ENCODE measurements at places on chromosomes 7 and 10.

DNA sequence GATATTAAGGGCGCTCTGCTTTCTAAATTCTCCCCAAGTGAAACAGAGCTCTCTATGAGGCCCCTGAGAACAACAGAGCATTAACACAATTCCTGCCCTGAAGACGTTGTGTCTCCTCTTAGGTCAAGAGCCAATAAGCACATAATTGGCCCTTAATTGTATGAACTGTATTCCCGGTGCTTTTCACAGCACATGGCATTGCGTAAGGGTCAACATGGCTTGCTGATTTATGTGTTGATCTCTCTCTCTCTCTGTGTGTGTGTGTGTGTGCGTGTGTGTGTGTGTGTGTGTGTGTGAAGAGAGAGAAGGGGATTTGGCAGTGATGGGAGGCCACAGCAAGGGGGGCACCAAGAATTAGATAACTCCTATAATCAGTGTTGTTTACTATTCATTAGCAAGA, 40.5 kb downstream of the LYZL1 start:
- DNase-seq, result no peak

DNA sequence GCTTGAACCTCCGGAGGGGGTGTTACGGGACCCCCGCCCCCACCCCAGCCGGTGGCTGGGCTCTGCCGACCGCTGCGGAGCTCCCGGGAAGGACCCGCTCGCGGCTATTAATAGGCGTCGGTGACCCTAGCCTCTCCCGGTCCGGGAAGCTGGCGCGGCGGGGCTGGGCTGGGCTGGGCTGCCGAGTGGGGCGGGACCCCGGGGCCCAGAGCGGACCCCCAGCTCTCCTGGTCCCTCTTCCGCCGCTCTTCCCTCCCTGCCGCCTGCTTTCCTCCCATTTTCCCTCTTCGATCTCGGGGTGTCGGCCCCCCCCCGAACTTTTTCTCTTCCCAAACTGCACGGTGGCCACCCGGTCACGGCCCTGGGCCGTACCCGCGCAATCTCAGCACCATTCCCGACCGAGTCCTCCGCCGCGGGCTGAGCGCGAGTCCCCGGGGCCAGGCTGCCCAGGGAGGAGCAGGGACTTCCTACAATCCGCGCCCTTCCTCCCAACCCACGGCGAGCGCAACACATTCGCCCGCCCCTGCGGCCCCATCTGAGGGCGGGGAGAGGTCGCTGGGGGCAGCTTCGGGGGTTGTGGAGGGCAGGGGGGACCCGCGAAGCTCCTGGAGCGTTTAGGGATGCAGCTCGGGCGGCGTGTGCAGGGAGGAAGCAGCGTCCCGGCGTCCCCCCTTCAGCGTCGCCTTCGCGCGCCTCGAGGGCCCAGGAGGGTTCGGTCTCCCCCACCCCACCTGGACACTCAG, 3.1 kb upstream of the ELFN1 start:
- DNase-seq, result no peak

DNA sequence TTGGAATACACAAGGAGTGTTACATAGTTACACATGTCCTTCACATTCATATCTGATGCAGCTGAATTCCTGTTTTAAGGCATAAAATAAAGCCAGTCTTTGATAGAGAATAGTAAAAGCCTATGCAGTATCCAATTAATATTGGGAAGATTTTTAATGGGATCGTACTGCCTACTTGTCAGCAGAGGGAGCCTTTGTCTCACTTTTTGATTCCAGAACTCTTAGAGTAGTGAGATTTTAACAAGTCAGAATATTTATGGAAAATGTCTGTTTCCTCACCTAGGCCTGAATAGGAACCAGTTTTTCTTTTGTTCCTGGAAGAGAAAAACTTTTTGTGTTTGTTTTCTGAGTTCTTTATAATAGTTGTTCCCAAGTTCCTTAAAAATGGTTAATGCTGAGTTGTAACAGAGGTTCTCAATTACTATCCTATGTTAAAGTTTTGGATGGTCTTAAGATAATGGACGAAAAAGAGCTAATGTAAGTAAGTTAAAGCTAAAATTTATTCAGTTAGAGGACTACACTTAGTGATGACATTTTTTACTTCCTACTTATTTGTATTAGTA, 114.0 kb downstream of the BBS9 start:
- no peak for DNase-seq

DNA sequence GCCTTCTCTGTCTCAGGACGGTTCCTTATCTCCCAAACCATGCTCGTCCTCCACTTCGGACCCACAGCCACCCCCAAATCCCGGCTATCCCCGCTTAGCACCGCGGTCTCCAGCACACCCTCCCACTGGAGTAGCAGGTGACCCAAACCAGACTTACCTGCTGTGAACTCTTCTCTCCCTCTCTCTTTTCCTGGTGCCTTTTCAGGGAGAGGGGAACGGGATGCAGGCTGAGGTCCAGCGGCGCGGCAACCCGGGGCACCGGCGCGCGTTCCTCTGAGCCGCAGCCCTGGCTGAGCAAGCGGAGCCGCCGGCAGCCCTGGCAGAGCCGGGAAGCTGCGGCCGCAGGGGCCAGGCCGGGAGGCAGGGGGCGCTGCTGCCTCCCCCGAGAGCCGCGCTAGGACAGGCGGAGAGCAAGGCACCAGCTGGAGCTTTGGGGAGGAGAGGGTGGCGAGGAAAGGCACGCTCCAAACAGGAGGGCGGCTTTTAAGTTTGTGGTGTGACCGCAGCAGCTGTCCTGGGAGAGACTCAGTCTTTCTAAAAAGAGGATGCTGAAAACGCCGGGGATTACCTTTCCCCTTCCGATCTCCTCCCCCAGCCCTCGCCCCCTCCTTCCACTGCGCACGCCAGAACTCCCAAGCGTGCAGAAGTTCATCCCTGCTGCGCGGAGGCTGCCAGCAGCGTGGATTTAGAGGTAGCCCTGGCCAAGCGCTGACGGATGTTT, at the start of gene SEMA3D:
Gene SEMA3D (minus strand): TSS at position 536 of the 721 bp plus-strand sequence. CDS start 65,165 bp downstream, outside the sequence.
- peak; percentile 63 for DNase-seq

GRCh38 chr7:2921653-2922347, 77.7 kb upstream of the GNA12 start:
- no peak for DNase-seq

DNA sequence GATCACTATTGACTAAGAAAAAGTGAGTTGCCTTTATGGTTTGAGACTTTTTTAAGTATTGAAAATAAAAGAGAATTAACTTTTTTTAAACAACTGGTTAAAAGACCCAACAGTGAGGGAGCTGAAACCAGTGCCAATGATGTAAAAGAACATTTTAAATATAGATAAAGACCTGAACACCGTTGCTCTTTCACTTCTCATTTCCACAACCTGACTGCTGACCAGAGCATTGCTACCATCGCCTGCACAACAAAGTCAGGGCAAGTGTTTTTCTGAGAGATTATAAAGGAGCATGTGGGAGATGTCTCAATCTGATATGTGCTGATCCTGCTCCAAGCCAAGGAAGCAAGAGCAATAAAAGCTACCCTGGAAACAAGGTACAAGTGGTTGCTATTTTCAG, 34.7 kb downstream of the IMMP2L start:
- no peak for DNase-seq

GRCh38 chr7:147869456-147869855, 721.1 kb upstream of the C7orf33 start:
- DNase-seq, result no peak

DNA sequence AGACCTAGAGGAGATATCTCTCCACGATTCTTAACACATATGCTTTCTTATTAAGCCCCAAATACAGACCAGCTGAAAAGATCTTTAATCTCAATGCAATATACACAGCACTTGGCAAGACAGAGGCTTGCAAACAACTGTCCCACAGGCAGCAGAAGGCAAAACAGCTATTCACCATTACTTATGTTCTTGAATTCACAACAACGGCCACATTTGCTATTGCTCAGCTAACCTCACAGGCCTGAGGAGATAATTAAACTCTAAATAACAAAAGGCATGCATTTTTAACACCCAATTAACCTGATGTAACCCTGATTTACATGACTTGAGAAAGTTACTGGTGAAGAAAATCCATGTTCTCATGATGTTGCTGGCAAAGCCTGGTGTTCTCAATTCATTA, 216.4 kb downstream of the CRPPA start:
- no peak for DNase-seq

DNA sequence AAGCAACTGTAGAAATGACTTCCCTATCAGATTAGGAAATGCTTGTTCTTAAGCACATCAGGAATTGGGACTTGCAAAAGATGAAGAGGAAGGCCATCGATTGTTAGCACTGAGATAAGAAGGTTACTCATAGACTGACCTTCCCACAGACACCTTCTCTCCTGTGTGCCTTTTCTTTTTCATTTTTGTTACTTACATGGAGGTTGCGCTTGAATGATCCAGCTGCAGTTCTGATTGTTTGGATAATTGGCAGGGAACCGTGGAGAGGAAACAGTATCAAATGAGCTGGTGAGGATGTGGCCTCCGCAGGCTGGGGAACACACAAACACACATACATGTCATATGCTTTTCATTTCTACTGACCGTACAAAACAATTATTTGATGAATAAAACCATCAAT, 134.9 kb upstream of the RSU1 start:
- DNase-seq, result no peak

- no peak for DNase-seq
Observed at GRCh38 chr10:71804077-71804476, 30.8 kb upstream of the VSIR start.

GRCh38 chr7:30870821-30871518, 40.7 kb upstream of the AQP1 start:
- no peak for DNase-seq

Measured in nucleus accumbens (tissue), 56 donors.